ENCODE measurements at places on chromosomes 5 and 9. TPM values are rescaled to one million over a fixed set of nuclear protein-coding genes. Genes with fewer than 3 reads are reported as not detected.

SOX30 gene
- total RNA-seq = not detected

DNA sequence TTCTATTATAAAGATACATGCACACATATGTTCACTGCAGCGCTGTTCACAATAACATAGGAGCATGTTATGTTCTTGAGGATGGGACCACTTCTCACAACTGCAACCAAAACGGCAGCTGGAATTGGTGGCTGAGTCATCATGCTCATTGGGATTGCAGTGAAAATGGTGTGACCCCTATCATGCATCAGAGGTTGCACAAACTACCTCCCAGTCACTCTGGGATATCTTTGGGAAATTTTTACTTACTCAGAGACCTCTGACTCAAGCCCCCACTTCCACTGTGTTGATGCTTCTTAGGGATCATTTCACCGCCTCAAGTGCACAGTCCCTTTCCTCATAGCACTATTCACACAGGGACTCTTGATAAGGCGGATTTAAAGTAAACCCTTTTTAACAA lies 474.1 kb downstream of the BNC2 start:
- DNase-seq = peak; percentile 44

DNA sequence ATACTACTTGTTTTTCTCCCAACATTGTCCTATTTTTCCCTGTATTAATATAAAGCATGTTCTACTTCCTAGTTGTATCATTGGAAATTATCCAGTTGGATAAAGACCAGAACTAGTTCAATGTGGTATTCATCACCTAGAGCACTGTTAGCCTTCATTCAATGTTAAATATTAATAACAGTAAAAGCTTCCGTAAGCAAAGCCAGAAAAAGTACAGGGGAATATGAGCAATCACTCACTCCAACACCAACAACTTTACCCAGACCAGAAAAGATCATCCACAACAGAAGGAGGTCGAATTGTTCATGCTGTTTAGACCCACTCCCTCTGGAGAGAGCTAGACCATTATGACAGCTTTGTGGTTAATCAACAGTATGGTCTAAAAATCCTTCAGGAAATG lies 728.4 kb downstream of the MAT2B start:
- DNase-seq = no peak

GRCh38 chr5:1412163-1412562 lies 33.1 kb downstream of the SLC6A3 start:
- no peak for DNase-seq

- DNase-seq = no peak
Measured at GRCh38 chr5:154544646-154545045, 66.6 kb upstream of the HAND1 start.

RMI1 gene
- total RNA-seq = 7.8 TPM

DNA sequence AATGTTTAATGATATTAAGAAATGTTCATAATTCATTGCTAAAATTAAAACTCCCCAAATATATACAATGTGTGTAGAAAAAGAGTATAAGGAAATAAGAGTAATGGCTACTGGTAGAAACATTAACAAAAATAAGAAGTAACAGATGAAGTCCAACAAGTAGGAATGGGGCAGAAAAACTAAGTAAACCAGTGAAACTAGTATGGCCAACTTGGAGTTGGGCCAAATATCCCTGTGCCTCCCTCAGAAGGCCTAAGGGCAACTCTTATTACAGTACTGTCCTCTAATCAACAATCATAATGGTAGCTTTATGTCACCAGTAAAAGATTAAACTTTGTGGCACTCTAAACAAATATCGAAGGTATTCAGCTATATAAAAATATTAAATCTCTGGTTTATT lies 93.5 kb downstream of the SSBP2 start:
- DNase-seq = no peak

- DNase-seq = no peak
Measured at GRCh38 chr5:8997542-8998070, 548.3 kb downstream of the SEMA5A start.

HAVCR2 gene
- not detected for total RNA-seq

DNA sequence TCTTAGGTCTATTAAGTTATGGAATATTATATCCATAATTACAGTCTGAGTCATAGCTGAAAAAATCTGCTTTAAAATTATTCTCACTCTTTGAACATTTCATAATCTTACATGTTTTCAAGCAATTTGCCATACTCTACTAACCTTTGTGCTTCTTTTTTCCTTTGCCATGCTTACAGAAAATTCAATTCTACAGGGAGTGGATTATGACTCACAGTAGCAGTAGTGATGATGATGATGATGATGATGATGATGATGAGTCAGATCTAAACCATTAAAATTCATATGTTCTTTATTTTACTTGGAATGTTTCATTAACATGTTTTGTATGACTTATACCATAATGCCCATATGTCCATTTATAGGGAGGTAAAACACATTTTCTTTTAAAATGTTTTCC lies 207.1 kb downstream of the VPS13A start:
- peak; percentile 13 for DNase-seq

DNA sequence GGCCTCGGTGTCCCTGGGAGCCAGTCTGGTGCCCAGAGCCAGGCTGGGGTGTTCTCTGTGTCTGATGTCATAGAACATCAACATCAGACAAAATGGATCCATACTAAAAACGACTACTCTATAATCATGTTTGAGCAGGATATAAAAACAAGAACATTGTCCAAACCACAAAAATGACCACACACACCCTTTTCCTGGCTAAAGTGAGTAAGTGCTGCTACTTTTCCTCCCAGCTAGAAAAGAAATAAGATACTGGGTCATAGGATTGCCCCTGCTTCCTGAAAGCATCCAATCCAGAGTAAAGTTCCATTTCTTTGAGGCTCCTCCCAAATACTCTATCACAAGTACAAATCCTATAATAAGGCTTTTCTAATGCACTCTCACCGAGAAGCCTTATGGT lies 19.7 kb upstream of the TRAF1 start:
- peak; percentile 42 for DNase-seq

- DNase-seq = peak; percentile 83
Measured at GRCh38 chr9:16434526-16434925, 435.9 kb downstream of the BNC2 start.

FOXD4L3 gene
- total RNA-seq = not detected

GRCh38 chr5:179763215-179763945 lies 30.4 kb upstream of the LTC4S start:
- DNase-seq = peak; percentile 86

GRCh38 chr5:6659941-6660684 lies 26.9 kb downstream of the SRD5A1 start:
- no peak for DNase-seq

GRCh38 chr9:108615152-108615551 lies 240.6 kb downstream of the ACTL7B start:
- no peak for DNase-seq

DNA sequence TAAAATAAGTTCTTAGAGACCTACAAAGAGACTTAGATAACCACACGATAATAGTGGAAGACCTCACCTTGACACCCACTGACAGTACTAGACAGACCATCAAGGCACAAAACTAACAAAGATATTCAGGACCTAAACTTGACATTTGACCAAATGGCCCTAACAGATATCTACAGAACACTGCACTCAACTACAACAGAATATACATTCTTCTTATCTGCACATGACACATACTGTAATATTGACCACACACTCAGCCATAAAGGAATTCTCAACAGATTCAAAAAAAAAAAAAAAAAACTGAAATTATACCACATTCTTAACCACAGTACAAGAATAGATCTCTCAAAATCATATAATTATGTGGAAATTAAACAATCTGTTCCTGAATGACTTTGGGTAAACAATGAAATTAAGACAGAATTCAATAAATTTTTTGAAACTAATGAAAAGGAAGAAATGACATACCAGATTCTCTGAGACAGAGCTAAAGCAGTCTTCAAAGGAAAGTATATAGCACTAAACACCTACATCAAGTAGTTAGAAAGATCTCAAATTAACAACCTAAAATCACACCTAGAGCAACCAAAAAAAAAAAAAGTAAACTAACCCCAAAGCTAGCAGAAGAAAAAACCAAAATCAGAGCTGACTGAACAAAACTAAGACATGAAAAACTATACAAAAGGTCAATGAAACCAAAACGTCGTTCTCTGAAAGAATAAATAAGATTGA lies 362.3 kb upstream of the POU5F2 start:
- no peak for DNase-seq

- no peak for DNase-seq
Measured at GRCh38 chr9:135249711-135250110, 162.2 kb downstream of the OLFM1 start.

DMGDH gene
- total RNA-seq = 4.5 TPM

- peak; percentile 99 for DNase-seq
Measured at GRCh38 chr9:70285246-70285645, 26.5 kb downstream of the SMC5 start.

QRFP gene
- total RNA-seq = not detected

DNA sequence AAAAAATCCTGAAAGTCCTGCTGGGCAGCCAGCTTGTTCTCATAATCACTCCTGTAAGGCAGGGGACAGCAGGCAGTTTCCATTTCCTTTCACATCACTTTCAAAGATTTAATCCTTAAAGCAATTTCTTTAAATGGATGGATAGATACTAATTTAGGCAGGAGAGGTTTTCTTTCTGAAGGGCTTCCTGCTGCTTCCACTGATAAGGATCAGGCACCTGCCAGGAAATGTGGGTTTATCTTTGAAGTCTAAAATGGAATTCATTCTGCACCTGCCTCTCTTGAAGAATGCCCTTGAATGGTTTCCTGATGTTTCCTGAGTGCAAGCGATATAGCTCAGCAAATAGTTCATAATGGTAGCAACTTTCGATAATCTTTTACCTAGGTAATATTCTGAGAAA lies 64.5 kb downstream of the STARD4 start:
- no peak for DNase-seq

DNA sequence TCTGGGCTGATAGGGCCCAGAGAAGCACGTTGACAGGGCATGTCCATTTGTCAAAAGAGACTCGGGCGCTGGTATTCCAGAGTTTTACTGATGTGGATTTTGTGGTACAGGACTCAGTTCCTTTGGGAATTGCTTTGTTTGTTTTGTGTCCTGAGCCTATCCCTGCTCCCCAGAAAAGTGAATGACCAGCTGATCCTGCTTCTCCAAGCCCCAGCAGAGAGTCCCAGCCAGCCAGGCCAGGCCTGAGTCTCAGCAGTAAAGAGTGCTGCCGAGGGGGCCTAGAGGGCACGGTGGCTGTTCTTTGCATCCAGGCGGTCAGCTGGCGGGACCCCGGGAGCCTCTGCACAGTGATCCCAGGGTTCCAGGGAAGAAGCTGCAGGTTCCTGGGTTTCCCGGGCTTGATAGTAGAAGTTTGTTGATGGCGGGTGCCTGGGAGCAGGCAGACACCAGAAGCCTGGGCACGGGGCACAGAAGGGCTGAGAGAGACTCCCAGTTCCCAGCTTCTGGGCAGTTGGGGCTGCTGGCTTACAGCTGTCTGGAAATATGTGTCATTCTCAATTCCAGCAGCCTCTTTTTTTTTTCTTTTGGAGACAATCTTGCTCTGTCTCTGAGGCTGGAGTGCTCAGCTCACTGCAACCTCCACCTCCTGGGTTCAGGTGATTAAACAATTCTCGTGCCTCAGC lies 8.7 kb downstream of the PRDM12 start:
- no peak for DNase-seq

- no peak for DNase-seq
Measured at GRCh38 chr9:114356792-114357191, 27.1 kb downstream of the ORM2 start.

DNA sequence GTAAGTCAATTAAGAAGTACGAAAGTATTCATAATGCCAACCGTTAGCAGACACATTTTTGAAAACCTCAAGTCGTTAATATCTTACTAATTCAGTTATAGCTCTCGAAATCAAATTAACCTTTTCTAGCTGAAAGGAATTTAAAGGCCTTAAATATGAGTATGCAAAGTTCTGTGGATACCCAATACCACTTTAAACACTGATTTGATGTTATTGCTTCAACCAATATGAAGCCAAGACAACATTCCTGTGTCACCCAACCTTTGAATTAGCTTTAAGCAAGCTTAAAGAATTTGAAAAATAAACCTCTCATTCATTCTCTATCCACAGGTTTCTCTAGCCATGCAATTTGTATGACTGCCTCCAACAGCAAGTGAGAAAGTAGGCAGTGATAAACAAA lies 204.5 kb downstream of the MCTP1 start:
- no peak for DNase-seq

DNA sequence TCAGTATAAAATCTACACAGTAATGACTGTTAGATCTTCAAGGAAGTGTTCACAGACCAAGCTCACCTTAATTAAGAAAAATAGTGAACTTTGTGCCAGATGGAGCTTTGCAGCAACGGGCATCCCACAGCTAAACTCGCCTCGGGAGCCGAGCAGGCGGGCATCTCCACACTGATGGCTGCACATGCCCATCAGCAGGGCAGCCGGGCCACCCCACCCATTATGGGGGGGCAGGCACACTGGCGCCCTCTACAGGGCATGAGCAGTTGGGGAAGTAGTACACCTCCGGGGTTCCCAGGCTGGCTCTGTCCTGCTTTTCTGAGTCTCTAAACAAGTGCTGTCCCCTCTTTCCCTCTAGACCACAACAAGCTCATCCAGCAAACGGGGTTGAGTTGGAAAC lies 21.6 kb downstream of the ANKS6 start:
- peak; percentile 13 for DNase-seq

DNA sequence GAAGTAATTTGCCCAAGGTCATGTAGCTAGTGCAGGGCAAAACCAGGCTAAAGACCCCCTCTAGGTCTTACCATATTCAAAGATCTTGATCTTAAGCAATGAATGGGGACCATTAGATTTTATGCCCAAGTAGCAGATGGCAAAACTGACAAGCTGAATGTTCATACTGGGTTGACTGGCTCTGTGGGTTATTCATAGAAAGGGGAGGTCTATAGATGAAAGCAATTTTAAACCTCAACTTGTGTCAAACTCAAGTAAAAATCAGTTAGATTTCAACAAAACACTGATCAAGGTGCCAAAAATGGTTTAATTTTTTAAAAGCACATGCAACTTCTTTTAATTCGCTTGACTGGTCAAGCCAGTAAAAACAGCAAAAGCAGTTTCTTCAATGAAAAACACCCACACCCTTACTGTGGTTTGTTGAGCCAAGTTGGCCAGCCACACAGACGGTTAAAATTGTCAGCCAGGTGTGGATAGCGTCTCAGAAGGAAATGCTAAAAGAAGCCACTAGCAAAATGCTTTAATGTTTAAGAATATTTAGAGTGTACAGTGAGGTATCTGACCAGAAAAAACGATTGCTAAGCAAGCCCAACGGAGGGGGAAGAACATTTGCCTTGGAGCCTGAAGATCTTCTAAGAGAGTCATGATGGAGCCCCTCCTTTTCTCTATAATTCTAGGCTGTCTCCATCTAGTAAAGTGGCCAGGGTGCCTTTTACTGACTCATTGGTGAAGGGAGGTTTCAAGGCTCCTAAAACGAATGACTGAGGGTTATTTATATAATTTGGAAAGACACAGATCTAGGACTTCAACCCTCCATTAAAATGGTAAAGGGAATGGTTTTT lies 539.6 kb upstream of the CLINT1 start:
- no peak for DNase-seq

GRCh38 chr5:134142052-134142451 lies 27.6 kb downstream of the TCF7 start:
- no peak for DNase-seq

MXD3 gene
- 9.1 TPM for total RNA-seq
